ENCODE measurements at places on chromosomes 5 and 9.

- DNase-seq, result no peak
These were observed 7.0 kb downstream of the TEX48 start for GRCh38 chr9:114674798-114675540.

- DNase-seq, result no peak
These were observed 43.6 kb downstream of the BASP1 start for GRCh38 chr5:17261075-17261474.

GRCh38 chr5:57776035-57776434 lies 293.4 kb upstream of the ACTBL2 start:
- DNase-seq, result no peak

DNA sequence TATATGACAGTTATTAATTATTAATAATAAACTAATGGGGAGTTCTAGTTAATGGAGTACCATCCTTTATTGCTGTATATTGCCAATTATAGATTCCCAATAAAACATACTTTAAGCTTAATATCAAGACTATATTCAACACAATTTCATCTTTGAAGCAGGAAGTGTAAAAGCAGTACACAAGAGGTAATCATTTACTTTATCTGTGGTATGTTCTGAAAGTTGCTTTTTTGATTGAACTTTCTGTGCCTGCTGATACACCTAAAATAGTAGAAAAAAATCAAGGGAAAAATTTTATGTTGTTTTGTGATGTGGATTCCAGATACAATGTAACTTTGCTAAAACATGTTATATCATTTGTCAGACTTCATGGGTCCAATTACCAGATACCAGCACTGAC lies 58.0 kb downstream of the ACO1 start:
- no peak for DNase-seq

DNA sequence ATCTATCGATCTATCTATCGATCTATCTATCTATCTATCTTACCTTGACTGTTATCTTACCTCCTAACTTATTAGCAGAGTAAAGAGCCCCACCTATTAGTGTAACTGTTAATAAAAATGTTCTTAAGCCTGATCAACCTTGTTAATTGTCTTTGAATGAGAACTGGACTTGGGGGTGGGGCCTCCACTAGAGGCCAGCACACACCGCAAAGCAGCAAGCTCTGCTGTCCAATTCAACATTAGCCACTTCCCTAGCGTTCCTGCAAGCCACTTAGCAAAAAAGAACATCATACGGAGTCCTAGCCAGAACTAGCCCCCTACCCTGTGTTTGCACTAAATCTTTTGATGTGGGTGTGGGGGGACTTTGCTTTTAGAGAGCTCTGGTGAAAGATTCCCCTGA lies 515.8 kb downstream of the KDM4C start:
- DNase-seq, result no peak

DNA sequence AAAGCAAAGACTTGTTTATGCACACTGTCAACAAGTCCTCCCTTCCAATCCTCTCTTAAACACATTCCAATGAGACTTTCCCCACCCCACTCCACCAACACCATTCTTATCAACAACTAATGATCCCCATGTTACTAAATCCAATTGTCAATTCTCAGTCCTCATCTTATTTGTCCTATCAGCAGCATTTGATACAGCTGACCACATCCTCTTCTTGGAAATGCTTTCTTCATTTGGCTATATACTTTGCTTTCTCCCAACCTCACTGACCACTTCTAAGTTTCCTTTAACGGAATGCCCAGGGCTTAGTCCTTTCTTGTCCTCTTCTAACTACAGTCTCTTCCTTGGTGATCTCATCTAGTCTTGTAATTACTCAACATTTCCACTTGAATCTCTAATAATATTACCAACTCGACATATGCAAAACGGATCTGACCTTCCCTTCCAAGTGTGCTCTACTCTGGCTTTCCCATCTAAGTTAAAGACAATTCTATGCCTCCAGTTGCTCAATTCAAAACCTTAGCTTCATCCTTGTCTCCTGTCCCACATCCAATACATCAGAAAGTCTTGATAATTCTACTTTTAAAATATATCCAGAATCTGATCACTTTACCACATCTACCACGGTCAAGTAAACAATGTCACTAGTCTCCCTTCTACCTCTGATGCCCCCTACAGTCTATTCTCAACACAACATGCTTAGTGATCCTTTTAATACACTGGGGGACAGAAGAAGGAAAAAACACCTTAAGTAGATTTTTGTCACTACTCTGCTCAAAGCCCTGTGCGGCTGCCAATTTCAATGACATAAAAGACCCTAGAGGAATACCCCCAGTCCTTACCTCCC lies 25.5 kb downstream of the AGTPBP1 start:
- no peak for DNase-seq

DNA sequence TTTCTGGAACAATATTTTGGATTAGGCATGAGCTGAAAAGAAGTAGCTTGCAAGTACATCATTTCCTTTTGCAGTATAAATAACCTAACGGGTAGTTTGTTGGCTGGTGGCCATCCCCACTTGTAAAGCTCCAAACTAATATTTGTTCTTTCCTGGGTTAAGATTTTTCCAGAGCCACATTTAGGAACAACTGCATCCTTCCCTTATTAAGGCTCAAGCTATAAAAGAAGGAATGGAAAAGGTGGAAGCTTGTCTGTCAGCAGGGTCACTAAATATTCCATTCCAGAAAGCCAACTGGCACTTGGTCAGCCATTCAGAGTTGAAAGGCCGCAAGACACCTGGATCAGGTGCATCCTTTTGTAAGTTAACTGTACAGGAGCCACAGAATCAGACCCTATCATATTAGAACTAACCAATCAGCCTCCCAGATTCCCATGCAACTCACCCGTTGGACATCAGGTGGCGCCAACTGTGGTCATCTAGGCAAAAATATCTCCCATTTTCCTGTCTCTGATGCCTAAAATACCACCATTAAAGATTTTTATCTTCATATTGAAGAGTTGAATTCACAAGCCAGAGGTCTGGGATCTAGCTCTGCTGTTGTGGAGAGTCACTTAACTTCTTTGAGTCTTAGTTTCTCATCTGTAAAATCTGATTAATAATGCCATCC lies 82.9 kb downstream of the PTCD2 start:
- no peak for DNase-seq

DNA sequence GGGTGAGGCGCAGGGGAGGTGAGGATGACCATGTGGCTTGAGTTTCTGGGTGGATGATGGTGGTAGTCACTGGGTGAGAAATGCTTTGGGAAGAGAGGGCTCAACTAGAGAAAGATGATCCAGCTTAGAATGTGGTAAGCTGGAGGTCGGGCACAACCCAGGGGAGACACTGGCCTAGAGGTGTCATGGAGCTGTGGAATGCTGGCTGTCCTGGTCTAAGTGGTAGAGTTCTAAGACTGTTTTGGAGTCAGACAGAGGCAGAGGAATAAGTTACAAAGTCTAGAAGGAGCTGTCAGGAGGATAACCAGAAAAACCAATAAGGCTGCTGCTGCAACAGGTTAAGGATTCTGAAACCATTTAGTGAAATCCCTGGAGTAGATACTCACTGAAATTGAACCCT lies 19.2 kb upstream of the ACSL6 start:
- no peak for DNase-seq

DNA sequence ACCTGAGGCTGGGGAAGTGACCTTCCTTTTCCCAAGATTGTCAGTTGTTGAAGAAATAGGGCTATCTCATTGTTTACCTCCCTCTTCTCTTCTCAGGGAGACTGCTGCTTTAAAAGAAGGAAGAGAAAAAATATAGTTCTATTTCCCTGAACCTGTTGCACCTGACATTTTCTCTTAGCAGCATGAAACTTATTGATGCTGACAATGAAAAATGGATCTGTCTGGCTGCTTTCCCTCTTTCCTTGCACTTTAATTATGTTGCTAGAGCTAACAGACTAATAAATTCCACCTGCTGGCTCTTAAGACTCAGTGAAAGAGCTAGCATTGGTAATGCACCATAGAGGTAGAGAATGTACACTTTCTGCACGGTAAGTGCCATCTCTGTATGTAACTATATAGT lies 6.2 kb upstream of the CKMT2 start:
- DNase-seq, result no peak

DNA sequence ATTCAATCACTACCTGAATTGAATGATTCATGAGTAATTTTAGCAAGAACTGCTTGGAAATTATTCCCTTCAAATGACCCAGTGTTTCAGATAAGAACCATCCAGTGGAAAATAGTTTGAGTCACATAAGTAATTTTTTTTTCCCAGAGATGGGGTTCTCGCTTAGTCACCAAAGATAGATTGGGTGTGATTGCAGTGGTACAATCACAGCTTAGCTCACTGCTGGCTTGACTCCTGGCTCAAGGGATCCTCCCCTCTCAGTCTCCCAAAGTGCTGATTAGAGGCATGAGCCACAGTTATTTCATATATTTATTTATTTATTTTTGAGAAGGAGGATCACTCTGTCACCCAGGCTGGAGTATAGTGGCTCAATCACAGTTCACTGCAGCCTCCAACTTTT lies 574.5 kb upstream of the ARRDC3 start:
- DNase-seq, result no peak

- DNase-seq, result no peak
These were observed 42.9 kb upstream of the GRIA1 start for GRCh38 chr5:153447534-153447933.

DNA sequence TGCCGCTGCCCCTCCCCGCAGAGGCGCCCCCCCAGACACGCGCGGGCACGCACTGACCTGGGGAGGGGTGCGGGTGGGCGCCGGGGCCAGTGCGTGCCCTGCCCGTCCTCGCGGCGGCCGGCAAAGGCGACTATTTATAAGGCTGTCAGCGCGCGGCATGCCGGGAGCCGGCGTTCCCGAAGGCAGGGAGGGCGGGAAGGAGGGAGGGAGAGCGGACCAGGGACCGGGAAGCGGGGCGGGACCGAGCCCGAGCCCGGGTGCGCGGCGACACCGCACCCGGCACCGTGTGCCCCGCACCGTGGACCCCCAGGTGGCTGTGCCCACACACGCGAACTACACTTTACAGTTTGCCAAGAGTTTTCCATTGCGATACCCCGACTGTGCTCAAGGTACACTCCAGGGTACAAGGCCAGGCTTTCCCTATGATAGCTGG lies at the start of gene AK1:
Gene AK1, minus strand, starts transcription at position 110 of the 433 bp plus-strand sequence. CDS start 3,058 bp downstream, outside the sequence.
- DNase-seq, result no peak

GRCh38 chr9:19155106-19155935 lies 28.0 kb upstream of the PLIN2 start:
- DNase-seq, result no peak

DNA sequence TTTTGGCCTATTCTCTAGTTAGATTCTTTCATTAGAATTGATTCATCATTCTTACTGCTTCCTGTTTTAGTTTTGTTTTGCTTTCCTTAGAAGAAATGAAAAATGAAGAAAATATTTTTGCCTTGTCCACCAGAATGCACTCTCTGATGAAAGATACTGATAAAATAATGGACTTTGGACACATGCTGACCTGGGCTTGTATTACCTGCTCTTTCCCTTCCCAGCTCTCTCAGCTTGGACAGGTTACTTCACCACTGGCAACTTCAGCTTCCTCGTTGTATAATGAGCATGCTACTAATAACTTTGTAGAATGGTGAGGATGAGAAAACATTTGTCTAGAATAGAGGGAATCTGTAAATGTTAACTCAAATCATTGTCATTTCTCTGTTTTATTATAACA lies 1468.1 kb upstream of the WWC1 start:
- DNase-seq, result no peak

DNA sequence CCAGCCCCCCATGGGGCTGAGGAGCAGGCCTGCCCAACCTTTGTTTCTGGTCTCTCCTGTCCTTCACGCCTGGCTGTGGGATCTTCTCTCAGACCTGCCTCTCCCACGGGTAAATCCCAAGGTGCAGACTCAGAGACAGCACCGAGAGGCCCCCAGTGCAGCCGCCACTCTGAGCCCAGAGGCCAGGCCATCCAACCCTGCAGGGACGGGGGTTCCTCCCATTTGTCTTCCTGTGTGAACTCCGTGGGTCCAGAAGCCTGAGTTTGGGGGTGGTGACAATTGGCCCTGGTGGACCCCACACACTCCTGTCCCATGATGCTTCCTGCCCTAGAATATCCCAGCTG lies 123.4 kb downstream of the ADAMTS2 start:
- DNase-seq, result no peak

DNA sequence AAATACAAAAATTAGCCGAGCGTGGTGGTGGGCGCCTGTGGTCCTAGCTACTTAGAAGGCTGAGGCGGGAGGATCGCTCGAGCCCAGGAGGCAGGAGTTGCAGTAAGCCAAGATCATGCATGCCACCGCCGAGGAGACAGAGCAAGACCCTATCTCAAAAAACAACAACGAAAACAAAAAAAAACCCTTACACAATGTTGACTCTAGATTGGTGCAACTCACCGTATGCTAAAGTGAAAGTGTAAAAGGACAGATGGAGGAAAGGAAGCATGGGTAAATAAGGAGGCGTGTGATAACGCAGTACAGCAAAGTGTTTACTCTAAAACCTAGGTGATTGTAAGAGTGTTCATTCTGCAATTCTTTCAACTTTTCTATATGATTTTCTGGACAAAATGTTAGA lies 15.9 kb upstream of the RUFY1 start:
- DNase-seq, result no peak

GRCh38 chr9:126982215-126983002 lies 67.8 kb downstream of the RALGPS1 start:
- no peak for DNase-seq

- no peak for DNase-seq
These were observed 125.5 kb downstream of the DIRAS2 start for GRCh38 chr9:90517103-90517502.

DNA sequence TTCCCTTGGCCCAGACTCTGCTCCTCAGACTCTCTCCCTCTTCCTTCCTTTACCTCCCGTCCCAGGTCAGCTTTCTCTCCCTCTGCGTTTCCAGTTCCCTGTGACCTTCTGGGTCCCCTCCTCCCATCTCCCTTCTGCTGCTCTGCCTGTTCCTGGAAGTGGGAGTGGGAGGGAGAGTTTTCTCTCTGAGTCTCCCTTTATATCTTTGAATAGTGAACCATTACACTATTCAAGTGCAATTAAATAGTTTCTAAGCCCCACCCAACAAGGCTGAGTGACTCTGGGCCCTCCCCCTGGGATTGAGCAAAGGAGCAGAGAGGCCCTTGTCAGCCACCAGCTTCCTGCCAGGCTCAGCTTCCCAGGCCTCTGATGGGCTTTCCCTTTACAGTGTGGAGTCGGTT lies 34.8 kb downstream of the THBS4 start:
- no peak for DNase-seq

DNA sequence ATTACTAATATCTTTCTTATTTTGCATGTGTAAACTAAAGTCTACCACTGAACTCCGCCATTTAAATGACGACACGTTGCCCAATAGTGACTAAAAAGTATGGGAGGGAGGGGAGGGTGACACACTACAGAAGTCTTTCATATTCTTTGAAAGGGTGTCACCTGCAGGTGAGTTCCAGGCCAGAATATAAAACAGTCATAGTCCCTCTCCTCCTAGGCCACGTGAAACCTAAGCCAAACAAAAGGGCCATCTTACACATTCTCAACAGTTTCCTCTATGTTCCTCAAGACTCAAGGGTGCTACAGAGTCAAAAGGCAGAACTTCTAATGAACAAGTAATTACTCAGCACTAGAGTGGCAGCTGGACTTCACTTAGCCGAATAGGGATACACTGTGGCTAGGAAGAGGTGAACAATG lies 6.4 kb downstream of the CEMIP2 start:
- DNase-seq, result no peak

- DNase-seq, result no peak
These were observed 1413.6 kb upstream of the ACO1 start for GRCh38 chr9:30970812-30971211.

- no peak for DNase-seq
These were observed 33.1 kb upstream of the HTR4 start for GRCh38 chr5:148687427-148687826.

- no peak for DNase-seq
These were observed 97.7 kb downstream of the CFAP95 start for GRCh38 chr9:69918322-69918721.

GRCh38 chr5:154190595-154191304 lies at the start of gene GALNT10:
Gene GALNT10, plus strand, starts transcription at chr5:154190733. Its CDS starts 134 bp downstream, at chr5:154190867.
- peak; percentile 38 for DNase-seq

Data from stimulated activated CD8-positive, alpha-beta memory T cell treated with anti-CD3 and anti-CD28 coated beads, Interleukin-7, amount 100 ng/mL, for 1 hour (primary cell).